ENCODE measurements at places on chromosomes 16 and 17.

DNA sequence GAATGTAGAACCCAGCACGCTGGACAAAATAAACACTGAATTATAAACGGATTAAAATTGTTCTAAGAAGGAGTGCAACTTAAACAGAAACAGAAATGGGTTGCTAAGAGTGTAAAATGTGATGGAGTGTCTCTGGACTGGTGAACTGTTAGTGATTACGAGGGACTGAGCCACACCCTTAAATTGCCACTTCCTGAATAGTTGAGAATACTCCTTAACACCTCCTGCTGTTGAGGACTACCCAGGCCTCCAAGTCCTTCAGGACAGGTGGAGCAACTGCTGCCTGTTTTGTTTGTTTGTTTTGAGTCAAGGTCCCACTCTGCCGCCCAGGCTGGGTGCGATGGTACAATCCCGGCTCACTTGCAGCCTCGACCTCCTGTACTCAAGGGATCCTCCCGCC, 25.8 kb upstream of the IRF8 start:
- DNase-seq: no peak

GRCh38 chr17:66290101-66290722, 12.2 kb upstream of the PRKCA start:
- DNase-seq: no peak

- DNase-seq: peak; percentile 85
Measured at GRCh38 chr16:80931801-80932707, 74.6 kb downstream of the CMC2 start.

DNA sequence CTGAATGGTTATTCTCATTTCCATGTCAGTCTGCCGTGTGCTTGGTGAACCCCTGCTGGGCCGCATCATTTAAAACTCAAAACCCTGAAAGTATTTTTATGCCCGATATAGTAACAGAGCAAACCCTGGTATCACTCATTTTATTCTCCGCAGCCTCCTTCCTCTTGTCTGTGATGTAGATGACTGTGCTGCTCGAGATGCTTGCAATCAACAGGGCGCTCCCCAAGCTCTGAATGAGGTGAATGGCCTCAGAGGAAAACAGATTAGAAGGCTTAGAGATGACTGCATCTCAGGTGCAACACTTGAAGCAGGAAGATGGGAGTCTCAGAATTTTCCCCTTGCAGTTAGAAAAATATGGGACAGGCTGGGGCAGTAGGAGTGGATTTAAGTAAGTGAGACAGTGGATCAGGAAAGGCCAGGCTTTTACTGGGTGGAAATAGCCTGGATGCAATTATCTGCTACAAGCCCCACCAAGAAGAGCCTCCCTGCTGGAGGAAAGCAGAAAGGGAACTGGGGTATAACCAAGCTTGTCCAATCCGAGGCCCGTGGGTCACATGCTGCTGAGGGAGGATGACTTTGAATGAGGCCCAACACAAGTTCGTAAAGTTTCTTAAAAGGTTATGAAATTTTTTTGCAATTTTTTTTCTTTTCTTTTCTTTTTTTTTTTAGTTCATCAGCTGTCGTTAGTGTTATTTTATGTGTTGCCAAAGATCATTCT, 166.9 kb downstream of the CDH13 start:
- no peak for DNase-seq

- DNase-seq: no peak
Measured at GRCh38 chr17:74245145-74245831, 28.7 kb upstream of the DNAI2 start.

DNA sequence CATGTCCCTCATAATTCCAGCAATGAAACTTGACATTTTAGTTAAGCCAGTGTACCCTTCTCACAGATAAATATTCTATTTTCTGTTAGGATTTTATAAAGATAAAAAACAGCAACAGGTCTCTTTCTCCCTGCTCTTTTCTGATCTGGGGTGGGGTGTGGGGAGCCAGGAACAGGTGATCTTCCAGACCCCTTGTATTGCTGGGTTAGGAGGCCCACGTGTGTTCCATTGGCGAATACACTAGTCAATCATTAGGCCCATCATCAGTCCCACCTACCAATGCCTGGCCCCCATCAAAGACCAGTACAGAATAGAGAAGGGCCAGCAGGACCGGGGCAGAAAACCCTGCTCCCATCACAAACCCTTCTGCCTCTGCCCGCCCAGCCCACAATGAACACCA, 40.3 kb upstream of the TOB1 start:
- DNase-seq: no peak

DNA sequence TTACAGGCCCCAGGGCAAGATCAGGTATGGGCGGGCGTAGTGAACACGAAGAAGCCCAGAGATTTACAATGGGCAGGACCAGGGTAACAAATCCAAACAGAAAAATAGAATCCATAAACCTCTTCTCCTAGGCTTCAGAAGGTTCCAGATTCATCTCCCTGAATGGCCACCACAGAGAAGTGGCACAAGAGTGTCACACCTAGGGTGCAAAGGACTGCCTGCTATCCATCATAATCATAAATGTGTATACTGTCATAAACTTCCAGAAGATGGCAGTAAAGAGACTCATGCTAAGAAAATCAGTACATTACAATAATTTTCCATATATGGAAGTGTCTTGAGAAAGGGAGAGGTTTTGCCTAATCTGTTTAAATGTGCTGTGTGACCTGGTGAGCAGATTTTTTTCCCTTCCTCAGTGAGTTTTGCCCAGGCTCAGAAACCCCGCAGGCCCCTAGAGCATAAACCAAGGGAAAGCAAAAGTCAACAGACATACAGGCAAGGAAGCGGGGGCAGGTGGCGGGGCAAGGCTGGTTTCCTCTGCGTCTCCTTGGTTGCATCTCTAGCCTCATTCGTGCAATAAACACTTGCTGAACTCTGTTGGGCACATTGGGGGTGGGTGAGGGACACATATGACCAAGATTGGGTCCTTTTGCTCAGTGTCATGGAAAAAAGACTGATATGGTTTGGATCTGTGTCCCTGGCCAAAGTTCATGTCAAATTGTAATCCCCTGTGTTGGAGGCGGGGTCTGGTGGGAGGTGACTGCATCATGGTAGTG, 92.0 kb upstream of the CDH5 start:
- DNase-seq: peak; percentile 68

GRCh38 chr16:64211331-64211730, 910.5 kb downstream of the CDH11 start:
- DNase-seq: no peak

DNA sequence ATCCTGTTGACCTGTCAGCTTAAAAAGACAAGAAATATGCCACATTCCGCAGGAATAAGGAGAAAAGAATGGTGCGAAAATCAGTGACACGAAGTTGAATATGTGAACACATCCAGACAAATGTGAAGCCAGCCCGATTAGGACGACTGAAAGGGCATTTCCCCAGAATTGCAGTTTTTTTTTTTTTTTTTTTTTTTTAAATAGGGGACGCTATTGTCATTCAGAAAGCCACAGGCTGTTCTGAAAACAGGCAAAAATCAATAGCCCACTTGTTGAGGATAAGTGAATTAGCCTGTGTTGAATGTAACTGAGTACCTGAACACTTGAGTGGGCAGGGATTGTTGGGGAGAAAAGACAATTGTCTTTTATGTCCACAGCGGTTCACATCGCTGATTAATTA, 507.1 kb downstream of the WWOX start:
- DNase-seq: no peak

GRCh38 chr17:65389949-65390348, 171.5 kb downstream of the AXIN2 start:
- peak; percentile 63 for DNase-seq

DNA sequence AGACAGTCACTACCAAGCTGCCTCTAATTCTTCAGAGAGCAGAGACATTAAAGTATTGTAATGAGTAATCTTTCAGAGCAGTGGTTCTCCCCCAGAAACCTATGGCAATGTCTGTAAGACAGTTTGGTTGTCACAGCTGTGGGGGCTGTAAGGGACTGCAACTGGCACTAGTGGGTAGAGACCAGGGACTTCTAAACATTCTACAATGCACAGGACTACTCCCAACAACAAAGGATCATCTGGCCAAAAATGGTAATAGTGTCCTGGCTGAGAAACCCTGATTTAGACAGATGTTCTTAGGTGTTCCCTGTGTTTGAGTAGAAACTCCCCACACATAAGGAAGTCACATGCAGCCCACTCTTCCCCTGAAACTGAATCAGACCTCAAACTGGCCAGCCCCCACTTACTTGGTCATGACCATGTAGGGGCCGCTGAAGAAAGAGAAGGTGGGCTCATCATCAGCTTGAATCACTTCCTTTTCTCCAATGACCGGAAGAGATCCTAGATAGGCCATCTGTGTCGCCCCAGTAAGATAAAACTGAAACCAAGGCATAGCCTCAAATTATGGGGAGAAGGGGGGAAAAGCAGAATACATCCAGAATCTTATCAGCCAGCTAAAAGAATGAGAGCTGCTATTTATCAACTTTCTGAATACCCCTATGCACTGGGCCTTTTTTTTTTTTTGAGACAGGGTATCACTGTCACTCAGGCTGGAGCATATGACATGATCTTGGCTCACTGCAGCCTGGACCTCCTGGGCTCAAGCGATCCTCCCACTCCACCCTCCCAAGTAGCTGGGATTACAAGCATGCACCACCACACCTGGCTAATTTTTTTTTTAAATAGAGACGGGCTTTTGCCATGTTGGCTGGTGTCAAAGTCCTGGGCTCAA, 75.8 kb downstream of the TEX14 start:
- no peak for DNase-seq

DNA sequence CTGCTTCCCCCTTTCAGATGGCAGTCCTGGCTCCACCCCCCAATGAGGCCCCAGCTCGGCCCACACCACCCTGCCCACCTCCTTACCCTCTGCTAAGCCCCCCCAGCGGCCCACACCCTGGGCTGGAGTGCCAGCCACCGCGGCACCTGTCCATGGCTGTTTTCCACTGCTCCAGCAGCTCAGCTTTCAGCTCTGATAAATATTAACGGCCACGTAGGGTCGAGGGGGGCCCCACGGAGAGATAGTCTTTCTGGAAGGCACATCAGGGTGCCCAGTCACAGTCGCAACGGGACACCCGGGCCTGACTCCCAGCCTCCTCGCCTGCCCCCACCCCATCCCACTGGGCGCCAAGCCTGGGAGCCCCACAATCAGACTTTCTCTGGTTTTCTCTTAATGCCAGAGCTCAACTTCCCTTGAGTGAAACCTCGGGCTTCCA, 46.5 kb upstream of the CIBAR2 start:
- DNase-seq: no peak

DNA sequence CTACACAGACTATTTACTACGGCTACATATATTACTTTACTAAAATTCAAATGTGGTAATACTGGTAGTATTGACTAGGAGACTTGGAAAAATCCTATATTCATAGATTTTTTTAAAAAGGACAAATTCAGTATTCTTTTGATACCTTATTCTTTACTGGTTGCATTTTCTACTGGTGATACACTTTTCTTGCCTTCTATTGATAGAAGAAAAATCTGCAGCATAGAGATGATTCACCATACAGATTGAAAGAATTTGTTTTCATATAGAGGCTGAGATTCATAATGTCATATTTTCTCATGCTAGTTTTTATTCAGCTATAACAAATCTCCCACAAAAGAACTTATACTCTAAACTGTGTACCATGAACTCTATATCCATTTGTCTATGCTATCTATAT, 195.4 kb upstream of the C17orf78 start:
- DNase-seq: no peak

DNA sequence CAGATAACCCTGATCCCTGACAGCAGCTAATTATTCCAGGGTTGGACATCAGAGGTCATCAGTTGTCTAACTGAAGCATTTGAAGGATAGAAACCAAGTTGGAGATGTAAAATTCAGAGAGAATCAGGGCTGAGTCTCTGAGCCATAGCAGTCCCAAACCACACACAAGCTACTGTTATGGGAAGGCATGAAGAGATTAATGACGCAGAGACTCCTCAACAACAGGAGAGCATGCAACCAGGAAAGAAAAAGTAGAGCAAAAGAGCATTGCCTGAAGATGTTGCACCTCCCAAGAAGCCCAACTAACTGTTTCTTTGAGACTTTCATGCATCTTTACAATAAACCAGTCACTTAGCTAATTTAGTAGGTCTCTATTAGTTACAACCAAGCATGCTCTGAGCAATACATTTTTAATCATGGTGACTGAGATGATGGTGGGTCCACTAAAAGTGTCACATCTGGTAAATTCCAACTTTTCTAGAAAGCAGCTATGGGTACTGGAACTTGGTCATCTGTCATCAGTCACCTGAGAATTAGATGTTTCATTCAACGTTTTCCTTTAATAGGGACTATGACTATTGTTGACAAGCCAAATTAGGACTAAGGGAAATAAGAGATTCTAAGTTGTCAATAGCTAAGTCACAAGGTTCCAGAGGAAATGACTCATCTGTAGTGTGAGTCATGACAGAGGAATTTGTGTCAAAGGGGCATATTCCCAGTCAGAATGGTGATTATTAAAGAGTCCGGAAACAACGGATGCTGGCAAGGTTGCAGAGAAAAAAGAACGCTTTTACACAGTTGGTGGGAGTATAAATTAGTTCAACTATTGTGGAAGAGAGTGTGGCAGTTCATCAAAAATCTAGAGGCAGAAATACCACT, 239.8 kb downstream of the CHD9NB start:
- no peak for DNase-seq

- peak; percentile 73 for DNase-seq
Measured at GRCh38 chr17:36533935-36534839, 481 bp downstream of the MYO19 start.

DNA sequence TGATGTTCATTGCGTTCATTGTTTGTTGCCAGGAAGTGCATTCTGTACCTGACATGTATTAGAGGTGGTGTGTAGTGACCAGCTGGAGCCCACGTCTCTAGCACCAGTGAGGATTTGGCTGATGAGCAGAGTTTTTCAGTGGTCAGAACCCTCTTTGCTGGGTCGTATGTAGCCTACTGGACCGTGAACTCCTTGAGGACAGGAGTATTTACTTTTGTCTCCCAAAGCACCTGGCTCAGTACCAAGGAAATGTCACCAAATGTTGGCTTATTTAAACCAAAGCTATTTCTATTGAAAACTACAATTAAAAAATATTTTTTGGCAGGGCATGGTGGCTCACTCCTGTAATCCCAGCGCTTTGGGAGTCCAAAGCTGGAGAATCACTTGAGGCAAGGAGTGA, 262.7 kb downstream of the SNX29 start:
- no peak for DNase-seq

DNA sequence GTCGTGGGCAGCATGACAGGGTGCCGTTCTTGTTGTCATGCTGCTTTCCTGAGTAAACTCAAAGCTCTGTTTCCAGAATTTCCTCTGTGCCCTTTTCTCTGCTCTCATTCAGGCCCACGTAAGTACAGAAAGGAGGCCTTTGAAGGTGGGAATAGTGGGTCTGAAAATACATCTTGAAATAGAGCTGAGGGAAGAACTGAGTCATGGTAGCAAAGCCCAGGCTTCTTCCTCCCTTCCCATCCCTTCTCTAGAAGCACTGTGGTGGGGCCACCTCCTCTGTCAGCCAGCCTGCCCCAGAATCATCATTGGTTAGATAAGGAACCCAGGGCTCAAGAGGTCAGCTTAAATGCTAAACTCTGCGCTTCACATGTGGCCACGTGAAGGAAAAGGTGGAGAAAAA, 9.4 kb downstream of the CTRL start:
- no peak for DNase-seq
